ENCODE measurements at places on chromosomes 3 and 15. TPM values are rescaled to one million over a fixed set of nuclear protein-coding genes. Genes with fewer than 3 reads are reported as not detected.

C3orf85 gene
- not detected for total RNA-seq

NR2E3 gene
- not detected for total RNA-seq

ATP6V1A gene
- 55.3 TPM for total RNA-seq

DNA sequence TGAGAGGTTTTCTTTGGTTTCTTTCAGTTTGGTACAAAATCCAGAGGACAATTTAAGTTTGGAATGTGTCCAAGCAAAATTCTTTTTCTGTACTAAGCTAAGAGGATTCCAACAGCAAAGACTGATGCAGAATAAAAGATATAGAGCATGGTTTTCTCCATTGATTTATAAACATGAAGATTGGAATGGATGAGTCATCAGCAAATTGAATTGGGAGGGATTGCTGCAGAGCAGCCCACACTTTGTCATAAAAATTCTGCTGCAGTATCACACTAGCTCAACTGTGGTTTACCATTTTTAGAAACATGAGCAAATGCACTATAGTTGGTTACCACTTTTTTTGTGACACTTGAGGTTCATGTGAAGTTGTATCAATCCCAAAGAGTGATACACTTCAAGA lies 16.1 kb upstream of the LARP6 start:
- DNase-seq = no peak
- H3K4me1 ChIP-seq = peaks cover 4% of the 10 kb centered on the region
- H3K4me3 ChIP-seq = no peak overlapping the region

DNA sequence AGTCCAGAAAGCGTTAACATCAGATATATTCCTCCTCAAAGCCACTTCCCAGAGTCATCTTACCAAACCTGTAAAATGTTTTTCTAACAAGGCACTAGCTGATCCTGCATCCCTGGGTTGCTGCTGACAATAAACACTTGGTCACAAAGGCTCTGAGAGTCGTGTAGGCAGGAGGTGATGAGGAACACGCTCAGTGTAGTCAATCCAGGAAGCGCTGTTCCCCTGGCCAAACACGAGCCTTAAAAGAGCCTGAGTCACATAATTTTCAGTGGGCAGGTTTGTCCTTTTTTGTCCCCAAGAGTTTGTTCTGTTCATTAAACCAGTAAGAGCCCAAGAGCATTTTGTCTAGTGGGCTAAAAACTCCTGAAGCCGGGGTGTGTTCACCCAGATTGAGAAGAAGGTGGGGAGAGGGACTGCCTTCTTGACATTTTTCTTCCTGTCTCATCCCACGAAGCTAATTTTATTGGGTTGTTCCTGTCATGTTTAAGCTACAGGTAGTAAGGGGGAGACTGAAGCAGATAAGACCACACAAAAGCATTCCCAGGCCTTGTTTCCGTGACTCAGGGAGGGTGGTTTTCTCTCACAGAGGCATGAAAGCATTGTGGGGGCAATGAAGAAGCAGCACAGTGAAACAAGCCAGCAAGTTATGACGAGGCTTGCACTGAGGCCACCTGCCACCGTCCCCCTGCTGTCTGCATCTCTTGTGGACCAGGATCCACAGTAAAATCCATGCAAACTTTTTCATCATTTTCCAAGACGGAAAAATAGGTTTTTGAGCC lies 73.7 kb downstream of the FOXB1 start:
- H3K4me1 ChIP-seq = peaks cover 60% of the 10 kb centered on the region
- H3K36me3 ChIP-seq = no peaks in the 10 kb centered on the region
- DNase-seq = no peak
- H3K4me3 ChIP-seq = peak overlapping the region; percentile 69

- no peak overlapping the region for H3K27ac ChIP-seq
- no peak overlapping the region for H3K4me3 ChIP-seq
- no peaks in the 10 kb centered on the region for H3K4me1 ChIP-seq
- peaks cover 2% of the 10 kb centered on the region for H3K36me3 ChIP-seq
Measured at GRCh38 chr3:28726840-28727239, 378.2 kb upstream of the AZI2 start.

GRCh38 chr3:185270956-185271332 lies 17.1 kb upstream of the EHHADH start:
- peaks cover 61% of the 10 kb centered on the region for H3K27me3 ChIP-seq
- no peak overlapping the region for H3K27ac ChIP-seq
- H3K4me1 ChIP-seq = no peaks in the 10 kb centered on the region
- no peak for DNase-seq

- peak overlapping the region; percentile 62 for H3K4me3 ChIP-seq
- no peak overlapping the region for H3K27ac ChIP-seq
- H3K27me3 ChIP-seq = peaks cover 20% of the 10 kb centered on the region
- H3K4me1 ChIP-seq = peaks cover 27% of the 10 kb centered on the region
Measured at GRCh38 chr3:196638861-196639482, 522 bp upstream of the NRROS start.

DNA sequence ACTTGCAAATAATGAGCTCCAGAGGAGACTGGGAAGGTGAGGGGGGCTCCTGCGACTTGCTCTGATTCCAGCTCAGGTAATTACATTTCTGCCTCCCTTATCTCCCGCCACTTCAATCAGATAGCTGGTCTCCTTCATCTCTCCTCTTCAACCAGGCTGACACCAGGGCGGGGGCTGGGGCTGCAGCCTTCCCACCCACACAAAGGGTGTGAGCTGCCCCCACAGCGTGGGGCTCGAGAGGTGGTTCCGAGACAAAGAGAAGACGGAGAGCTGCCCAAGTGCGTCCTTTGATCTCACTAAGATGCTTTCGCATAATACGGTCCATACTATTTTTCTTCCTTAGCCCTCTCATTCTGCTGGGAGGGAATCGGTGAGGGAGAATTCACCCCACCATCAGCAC lies 139.7 kb downstream of the NSMCE3 start:
- H3K36me3 ChIP-seq = no peaks in the 10 kb centered on the region
- no peak overlapping the region for H3K27ac ChIP-seq
- no peak overlapping the region for H3K4me3 ChIP-seq
- no peak for DNase-seq
